ENCODE measurements at places on chromosomes 2 and 18. TPM values are rescaled to one million over a fixed set of nuclear protein-coding genes. Genes with fewer than 3 reads are reported as not detected.

Gene WNT10A
- total RNA-seq: not detected

GRCh38 chr2:126496493-126496892 lies 159.5 kb upstream of the GYPC start:
- no peak overlapping the region for H3K27ac ChIP-seq
- no peak overlapping the region for H3K4me3 ChIP-seq
- no peaks in the 10 kb centered on the region for H3K27me3 ChIP-seq
- no peak for DNase-seq
- H3K36me3 ChIP-seq: peaks cover 3% of the 10 kb centered on the region
- no peaks in the 10 kb centered on the region for H3K4me1 ChIP-seq

GRCh38 chr2:56654936-56655335 lies 471.1 kb downstream of the CCDC85A start:
- no peak overlapping the region for H3K27ac ChIP-seq
- peaks cover 2% of the 10 kb centered on the region for H3K27me3 ChIP-seq
- no peak overlapping the region for H3K4me3 ChIP-seq
- no peaks in the 10 kb centered on the region for H3K4me1 ChIP-seq
- no peaks in the 10 kb centered on the region for H3K36me3 ChIP-seq

- no peaks in the 10 kb centered on the region for H3K36me3 ChIP-seq
- DNase-seq: no peak
- no peak overlapping the region for H3K4me3 ChIP-seq
- H3K4me1 ChIP-seq: no peaks in the 10 kb centered on the region
- H3K27me3 ChIP-seq: peaks cover 8% of the 10 kb centered on the region
- H3K27ac ChIP-seq: no peak overlapping the region
These were observed 84.5 kb downstream of the INHBB start for GRCh38 chr2:120430501-120430830.

GRCh38 chr2:182763311-182763912 lies 47.4 kb downstream of the DNAJC10 start:
- no peak overlapping the region for H3K4me3 ChIP-seq
- peak overlapping the region; percentile 30 for H3K27ac ChIP-seq
- peaks cover 51% of the 10 kb centered on the region for H3K36me3 ChIP-seq
- peaks cover 8% of the 10 kb centered on the region for H3K27me3 ChIP-seq
- DNase-seq: peak; percentile 33

Data from endothelial cell (in vitro differentiated cells).